ENCODE measurements at places on chromosomes 3 and 15.
A peak's percentile ranks its signal among the peaks of the same experiment; 100 is the strongest.

DNA sequence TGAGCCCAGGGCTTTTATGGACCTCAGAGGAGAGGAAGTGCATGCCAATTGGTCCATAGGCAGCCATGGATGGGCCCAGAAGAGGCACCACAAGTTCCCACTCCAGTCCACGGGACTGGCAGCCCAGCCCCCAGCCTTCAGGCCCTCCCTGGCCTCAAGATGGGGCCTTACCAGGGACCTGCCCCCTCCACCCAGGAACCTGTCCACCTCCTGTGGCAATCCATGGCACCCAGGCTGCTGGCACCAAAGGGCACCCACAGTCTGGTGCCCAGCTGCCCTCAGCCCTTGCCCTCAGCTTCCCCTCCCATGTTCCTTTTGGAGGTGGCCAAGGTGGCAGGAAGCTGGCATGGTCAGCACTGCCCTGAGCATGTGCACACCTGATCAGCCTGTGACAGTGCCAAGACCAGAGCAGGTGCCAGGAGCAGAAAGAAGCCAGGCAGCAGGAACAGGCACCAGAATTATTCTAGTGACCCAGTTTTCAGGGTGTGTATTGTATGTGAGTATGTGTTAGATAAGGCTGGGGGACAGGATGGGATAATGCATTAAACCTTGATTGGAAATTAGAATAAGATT is 415.0 kb downstream of the NTRK3 start:
- no peak for DNase-seq

GRCh38 chr3:69541711-69542088 is 155.8 kb upstream of the FRMD4B start:
- DNase-seq, result no peak

GRCh38 chr15:91867581-91868026 is 14.1 kb downstream of the SLCO3A1 start:
- DNase-seq, result peak; percentile 65

DNA sequence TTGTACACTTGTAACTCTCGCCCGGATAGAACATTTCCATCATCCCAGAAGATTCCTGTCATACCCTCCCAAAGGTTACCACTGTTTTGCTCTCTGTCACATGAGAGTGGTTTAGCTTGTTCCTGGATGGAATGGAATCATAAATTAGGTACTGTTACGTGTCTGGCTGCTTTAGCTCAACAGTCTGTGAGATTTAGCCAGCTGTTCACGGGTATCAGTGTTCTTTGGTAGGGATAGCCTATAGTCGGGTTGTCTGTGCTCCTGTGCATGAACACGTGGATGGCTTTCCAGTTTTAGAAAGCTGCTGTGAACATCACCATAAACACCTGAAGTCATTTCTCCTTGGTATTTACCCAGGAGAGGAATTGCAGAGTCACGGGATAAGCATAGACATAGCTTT is 58.2 kb upstream of the NR2C2 start:
- DNase-seq, result no peak
